ENCODE measurements at places on chromosomes 11 and 22.

GRCh38 chr11:120172054-120172911 lies 34.4 kb upstream of the TRIM29 start:
- no peak for DNase-seq

GRCh38 chr11:86941077-86941870 lies 13.9 kb downstream of the FZD4 start:
- no peak for DNase-seq

DNA sequence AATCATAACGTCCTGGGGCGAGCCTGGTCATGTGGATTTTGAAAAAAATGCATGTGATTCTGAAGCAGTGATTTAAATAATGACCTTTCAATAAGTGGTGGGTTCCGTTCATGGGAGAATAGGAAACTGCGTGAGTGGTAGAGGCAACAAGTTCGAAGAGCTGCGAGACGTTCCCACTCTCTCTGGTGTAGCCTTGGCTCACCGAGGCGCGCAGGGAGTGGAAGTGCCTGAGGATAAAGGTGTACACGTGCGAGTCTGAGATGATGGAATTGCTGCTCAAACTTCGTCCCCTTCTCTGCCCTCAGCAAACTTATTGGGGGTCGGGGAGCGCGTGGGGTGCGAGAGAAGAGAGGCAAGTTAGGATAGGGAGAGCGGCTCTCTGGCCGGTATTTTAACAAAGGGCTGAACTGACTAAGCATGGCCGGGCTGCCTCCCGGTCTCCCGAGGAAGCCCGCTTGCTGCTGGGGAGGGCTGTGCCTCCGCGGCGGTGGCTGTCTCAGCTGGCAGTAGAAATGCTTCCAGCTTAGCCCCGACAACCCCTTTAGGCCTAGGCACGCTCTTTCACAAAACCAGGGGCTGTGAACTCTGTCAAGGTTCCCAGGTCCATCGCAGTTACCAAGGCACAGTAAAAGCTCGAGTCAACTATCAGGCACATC lies 875 bp upstream of the STT3A start:
- DNase-seq, result peak; percentile 39

GRCh38 chr11:23399995-23400394 lies 539.7 kb upstream of the CCDC179 start:
- DNase-seq, result no peak

DNA sequence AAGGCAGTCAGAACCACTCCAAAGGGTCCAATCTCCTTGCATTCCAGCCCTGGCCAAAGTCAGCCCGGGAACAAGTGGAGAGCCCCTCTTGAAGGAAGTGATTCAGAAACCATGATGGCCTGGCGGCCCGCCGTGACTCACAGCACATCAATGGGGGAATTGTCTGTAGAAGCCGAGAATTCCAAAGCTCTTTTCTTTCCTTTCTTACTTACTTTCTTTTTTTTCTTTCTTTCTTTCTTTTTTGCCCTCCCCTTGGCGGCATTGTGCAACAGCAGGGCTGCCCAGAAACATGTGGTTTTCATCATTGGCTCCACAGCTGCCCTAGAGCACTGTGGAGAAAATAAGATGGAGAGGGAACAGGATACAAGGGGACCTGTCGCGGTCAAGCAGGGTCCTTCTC lies 140.2 kb upstream of the TIMP3 start:
- DNase-seq, result no peak

- DNase-seq, result no peak
These were observed 59.5 kb downstream of the FAM168A start for GRCh38 chr11:73538381-73538872.

- DNase-seq, result no peak
These were observed 23.8 kb downstream of the GGTLC2 start for GRCh38 chr22:22667966-22668880.

DNA sequence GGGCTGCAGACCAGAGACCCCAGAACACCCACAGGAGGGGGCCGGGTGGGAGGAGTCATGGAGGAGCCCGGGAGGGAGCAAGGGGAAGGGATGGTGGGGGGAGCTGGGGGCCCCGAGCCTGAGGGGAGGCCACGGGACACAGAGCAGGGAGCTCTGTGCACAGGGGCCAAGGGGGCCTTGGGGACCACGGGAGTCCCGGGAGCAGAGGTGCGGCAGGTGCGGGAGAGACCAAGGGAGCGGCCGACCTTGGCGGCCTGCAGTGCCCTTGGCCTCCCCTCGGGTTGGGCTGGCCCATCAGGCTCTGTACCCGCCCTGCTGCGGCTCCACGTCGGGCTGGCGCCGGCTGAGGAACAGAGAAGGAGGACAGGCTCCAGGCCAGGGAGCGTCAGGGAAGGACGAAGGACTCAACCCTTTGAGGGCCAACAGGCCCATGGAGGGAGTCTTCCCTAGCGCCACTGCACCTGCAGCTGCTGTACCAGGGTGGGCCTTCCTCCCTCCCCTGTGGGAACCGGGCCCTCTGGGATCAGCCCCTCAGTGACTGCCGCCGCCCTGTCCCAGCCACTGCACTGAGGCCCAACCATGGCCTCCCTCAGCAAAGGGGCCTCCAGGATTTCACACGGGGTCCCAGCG lies 17.8 kb upstream of the BRSK2 start:
- no peak for DNase-seq

DNA sequence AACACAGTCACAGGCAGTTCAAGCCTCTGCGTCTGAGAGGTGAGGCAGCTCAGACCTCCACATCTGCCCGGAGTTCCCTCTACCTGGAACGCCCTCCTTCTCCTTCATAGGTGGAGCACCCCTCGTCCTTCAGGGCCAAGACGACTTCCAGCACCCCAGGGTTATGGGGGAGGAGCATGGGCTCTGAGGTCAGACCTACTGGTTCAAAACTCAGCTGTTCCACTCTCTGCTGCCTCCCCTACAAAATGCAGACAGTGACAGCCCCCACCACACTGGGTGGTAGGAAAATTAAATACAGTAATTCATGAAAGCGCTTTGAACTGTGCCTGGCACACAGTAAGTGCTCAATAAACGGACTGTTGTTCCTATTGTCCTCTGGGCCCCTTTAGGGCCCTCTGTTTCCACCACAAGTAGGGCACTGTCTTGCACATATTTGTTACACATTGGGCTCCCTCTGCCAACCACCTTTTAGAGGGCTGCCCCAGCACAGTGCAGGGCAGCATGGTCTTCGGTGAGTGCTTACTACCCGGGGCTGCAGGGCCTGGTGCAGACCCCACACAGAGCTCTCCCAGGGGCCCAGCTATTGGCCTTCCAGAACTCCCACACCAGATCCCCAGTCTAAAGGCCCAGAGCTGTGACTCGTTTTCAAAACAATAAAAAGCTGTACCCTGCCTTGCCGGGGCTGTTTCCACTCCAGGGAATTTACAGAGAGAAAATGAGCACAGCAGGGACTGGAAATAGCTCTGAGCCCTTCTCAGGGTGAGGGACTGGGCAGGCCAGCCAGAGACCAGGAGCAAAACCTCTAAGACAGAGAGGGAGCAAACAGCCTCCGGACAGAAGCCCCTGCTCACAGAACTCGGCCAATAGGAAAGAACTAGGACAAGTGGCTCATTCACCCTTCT lies 2.5 kb downstream of the TMEM184B start:
- DNase-seq, result no peak

- DNase-seq, result no peak
These were observed 34.8 kb downstream of the SLC22A9 start for GRCh38 chr11:63404161-63404935.

- no peak for DNase-seq
These were observed 61.8 kb upstream of the CRTAM start for GRCh38 chr11:122776546-122776945.

DNA sequence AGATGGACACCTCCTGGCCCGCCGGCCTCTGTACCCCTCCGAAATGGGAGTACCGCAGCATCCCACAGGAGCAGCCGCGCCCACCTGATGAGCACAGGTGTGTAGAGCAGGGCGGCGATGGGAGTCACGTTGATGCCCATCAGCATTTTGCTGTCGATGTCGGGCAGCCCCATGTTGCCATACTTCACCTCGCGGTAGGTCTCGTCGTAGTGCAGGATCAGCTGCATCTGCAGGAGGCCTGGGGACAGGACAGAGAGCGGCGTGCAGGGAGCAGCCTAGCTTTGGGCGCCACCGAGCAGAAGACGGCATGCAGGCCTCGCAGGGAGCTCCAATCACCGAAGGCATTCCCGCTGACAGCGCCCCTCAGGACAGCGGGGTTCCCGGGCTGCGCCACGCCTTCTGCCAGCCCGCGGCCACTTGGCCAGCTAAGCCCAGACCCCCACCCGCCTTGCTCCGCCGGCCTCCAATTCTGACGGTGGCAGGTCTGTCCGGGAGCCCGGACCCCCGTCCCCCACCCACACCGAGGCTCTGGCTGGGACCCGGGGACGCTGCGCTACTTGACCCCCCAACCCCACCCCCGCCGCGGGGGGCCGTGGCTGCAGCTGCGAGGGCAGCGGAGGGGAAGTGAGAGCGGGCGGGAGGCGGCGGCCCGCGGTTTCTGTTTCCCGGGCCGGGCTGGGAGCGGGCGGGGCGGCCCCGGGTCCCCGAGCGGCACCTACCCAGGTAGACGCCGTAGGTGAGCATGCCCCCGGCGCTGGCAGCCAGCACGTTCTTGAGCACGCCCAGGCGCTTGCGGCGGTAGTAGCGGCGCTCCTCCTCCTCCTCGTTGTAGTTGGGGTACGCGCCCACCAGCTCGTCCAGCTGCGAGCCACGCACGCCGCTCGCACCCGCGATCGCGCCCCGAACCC lies 705 bp downstream of the UNC93B1 start:
- no peak for DNase-seq

All from activated naive CD4-positive, alpha-beta T cell (primary cell).